RPMI7951 (cell line): ENCODE measurements at places on chromosomes 3 and 15.

DNA sequence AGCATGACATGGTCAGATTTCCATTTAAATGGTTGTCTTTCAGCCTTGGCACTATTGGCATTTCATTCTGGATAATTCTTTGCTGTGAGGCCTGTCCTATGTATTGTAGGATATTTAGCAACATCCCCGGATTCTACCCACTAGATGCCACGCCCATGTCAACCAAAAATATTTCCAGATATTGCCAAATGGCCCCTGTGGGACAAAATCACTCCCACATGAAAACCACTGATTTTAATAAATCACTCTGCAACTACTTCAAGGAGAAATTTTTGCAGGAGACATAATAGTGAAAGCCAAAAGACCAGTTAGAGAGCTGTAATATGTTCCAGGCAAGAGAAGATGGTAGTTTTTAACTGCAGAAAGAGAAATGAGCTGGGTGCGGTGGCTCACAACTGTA, 55.9 kb upstream of the RARB start:
- peak; percentile 39 for DNase-seq

GRCh38 chr15:91491101-91491950, 362.2 kb upstream of the SLCO3A1 start:
- peak; percentile 93 for DNase-seq

- DNase-seq = peak; percentile 16
Measured at GRCh38 chr3:142888481-142889211, at the start of gene PCOLCE2. PCOLCE2 (minus strand) TSS chr3:142889083; CDS start chr3:142888896, 187 bp downstream.

GRCh38 chr15:88174571-88174970, 82.0 kb downstream of the NTRK3 start:
- no peak for DNase-seq

GRCh38 chr15:65881766-65882434, 12.6 kb downstream of the RAB11A start:
- no peak for DNase-seq

DNA sequence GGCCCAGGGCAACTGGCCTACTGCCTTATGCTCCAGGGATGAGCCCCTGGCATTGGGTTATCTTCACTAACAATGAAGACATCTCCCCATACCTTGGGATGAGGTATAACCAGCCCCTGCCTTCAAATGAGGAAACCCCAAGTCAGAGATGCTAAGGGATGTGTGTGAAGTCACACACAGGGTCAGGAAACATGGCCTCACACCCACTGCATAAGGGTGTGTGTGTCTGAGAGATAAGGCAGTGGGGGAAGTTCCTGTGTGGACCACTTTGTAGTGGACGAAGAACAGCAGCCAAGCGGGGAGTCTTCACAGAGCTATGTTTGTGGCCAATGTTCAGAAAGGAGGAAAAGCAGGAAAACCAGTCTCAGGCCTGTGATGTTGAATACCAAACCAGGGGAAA, 10.5 kb downstream of the ELP6 start:
- no peak for DNase-seq

DNA sequence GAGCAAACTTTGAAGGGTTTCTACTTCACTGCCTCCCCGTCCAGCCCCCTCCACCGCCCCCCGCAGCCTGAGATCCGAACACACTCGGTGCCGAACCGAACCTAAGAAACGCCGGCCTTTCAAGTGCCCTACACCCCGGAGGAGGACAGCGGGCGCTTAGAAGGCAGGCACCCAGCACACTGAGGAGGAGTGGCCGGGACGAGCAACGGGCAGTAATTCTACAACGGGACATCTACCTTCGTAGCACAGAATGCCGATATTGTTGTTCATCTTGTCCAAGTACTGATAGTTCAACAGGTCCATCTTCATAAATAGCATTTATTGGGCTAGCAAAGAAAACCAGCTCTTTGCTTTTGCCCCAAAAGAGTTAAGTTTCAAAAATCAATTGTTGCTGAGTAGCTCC, 513 bp downstream of the VGLL4 start:
- DNase-seq = peak; percentile 62

- DNase-seq = no peak
Measured at GRCh38 chr3:132395126-132395525, 22.2 kb upstream of the DNAJC13 start.

DNA sequence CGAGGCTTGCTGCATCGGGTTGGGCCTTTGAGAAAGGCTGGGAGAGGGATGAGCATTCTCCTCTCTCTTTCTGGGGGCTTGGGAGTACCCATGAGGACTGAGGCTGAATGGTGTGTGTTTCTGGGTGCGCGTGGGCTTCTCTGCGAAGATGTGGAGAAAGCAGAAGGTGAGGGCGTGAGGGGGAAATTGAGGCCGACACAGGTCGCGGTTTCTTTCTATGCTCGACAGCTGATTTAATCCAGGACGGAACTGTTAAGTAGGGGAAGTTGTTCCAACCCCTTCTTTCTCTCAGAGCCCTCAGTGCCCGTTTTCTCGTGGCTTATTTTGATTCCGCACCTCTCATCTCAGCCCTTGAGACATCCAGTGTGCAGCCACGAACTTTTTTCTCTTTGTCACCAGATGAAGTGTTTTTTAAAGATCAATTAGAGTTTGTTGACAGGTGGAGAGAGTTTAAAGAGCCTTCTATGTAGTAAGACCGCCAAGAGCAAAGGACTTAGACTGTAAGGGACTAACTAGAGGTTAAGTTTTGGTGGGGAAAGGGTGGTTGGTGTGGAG, 711 bp downstream of the STARD9 start:
- peak; percentile 5 for DNase-seq

DNA sequence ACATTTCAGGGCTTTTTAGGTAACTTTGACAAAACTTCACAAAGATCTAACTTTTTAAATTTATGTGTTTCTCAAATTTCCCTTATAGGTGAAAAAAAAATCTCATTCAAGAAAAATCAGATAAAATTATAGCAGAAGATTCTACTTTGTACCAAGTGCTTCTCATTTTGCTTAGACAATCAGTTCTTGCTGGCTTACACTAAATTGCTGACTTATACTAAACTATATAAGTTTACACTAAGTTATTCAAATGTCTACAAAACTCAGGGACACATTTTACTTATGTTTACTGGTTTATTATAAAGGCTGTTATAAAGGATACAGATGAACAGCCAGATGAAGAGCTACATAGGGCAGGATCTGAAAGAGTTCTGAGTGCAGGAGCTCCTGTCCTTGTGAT, 195.1 kb downstream of the ZPLD1 start:
- DNase-seq = no peak

- no peak for DNase-seq
Measured at GRCh38 chr3:38549082-38549481, 52.9 kb downstream of the EXOG start.

DNA sequence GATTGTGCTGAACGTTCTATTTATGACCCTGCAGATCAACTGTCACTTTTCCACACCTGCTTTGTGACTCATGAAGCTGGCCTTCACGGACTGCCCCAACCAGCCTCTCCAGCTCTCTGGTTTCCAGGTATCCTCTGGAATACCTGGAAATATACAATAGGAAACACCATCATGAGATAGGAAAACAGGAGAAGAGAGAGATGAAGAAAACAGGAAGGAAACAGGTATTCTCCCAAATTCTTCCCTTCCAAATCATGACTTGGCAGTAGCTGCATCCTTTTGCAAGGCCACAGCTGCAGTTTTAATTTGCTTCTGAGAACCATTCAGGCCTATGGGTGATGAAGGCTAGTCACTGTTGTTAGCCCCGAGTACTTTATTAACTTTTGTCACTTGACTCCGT, 909.1 kb downstream of the EPHA3 start:
- DNase-seq = no peak

GRCh38 chr15:52540374-52541012, 11.8 kb upstream of the MYO5A start:
- DNase-seq = no peak

DNA sequence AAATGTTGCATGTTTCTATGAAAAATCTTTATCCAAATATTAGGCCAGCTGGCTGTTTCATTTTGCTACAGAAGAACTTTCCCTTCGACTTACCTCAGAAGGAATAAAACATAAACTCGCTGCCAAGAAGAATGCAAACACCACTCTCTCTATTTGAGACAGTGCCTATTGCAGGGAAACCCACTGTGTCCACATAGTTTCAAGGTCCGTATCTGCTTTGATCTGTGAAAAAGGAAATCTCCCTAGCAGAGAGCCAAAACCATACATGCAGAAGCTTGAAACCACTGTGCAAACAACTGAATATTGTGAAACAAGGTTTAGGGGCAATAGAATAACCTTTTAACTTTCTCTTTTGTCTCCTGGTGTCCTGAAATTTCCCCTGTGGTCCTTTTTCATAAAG, 35.0 kb upstream of the CAPN7 start:
- DNase-seq = no peak

- no peak for DNase-seq
Measured at GRCh38 chr15:73482166-73482565, 39.2 kb downstream of the REC114 start.

DNA sequence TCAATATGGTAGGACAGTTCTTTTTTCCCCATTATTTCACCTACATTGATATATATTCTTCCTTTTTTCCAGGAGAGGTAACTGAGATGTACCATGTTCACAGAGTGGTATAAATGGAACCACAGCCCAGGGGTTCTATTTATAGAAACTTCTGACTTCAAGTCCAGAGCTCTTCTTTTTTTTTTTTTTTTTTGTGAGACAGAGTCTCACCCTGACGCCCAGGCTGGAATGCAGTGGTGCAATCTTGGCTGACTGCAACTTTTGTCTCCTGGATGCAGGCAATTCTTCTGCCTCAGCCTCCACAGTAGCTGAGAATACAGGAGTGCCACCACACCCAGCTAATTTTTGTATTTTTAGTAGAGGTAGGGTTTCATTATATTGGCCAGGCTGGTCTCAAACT, 267.1 kb upstream of the TPRG1 start:
- peak; percentile 59 for DNase-seq

- no peak for DNase-seq
Measured at GRCh38 chr3:178560759-178561158, 24.5 kb downstream of the KCNMB2 start.

- peak; percentile 98 for DNase-seq
Measured at GRCh38 chr15:74208901-74209559, 6.4 kb upstream of the STRA6 start.

- no peak for DNase-seq
Measured at GRCh38 chr15:68785541-68785940, 35.2 kb downstream of the ANP32A start.
